Stomach (tissue), 19 donors: ENCODE measurements at places on chromosomes 4 and X. TPM values are rescaled to one million over a fixed set of nuclear protein-coding genes. Genes with fewer than 3 reads are reported as not detected.

Gene XAGE1B
- not detected for total RNA-seq

DNA sequence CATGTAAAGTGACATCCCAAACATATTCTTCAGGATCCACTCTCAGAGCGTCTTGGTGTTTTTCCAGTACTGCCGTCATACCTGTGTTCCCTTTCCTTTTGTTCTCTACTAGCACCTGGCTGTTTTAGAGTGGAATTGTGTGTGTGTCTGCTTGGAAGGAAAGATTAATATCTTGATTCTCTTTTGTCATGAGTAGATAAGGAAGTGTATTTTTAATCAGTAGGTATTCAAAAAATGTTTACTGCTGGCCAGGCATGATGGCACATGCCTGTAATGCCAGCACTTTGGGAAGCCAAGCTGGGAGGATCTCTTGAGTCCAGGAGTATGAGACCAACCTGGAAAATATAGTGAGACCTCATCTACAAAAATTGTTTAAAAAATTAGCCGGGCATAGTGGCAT is 198.8 kb downstream of the CBR4 start:
- DNase-seq, result peak; percentile 37

GRCh38 chr4:126564283-126564854 is 1068.4 kb upstream of the INTU start:
- no peak for DNase-seq

GRCh38 chr4:69708211-69708610 is 52.2 kb downstream of the SULT1B1 start:
- no peak for DNase-seq

DNA sequence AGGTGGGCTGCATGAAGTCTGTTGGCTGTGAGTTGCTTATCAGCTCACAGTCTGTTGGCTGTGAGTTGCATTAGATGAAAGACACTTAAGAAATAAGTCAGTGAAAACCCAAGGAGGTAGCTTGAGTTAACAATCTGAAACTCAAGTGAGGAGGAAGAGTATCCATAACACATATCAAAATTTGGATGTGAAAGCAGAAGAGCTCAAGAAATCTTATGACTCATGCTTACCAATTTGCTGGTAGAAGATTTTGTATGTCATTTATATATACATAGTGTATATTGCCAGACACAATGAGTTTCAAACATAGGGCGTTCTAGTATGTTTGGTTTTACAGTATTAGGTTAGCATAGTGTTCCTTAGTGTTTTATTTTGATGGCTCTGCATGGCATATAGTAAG is 107.4 kb downstream of the DDIT4L start:
- no peak for DNase-seq

DNA sequence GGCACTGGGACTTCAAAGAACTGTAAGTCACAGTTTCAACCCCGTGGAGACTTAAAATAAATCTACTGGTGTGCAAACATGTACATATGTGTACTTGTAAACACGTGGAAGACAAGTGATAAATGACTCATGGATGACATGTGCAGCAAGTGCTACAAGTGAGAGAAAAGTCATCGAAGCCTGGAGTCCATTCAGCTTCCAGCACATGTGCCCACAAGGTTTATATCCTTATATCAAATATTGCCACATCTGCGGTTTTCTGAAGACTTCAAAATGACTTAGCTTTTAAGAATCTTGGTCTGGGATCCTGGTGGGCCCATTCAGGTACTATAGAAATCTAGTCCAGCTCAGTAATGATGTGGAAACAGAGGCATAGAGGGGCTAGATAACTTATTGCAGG is 33.0 kb upstream of the TTC29 start:
- no peak for DNase-seq

Gene ARHGAP4
- total RNA-seq, result 45.2 TPM

- DNase-seq, result no peak
Observed at GRCh38 chrX:148872161-148872535, 371.7 kb downstream of the AFF2 start.

DNA sequence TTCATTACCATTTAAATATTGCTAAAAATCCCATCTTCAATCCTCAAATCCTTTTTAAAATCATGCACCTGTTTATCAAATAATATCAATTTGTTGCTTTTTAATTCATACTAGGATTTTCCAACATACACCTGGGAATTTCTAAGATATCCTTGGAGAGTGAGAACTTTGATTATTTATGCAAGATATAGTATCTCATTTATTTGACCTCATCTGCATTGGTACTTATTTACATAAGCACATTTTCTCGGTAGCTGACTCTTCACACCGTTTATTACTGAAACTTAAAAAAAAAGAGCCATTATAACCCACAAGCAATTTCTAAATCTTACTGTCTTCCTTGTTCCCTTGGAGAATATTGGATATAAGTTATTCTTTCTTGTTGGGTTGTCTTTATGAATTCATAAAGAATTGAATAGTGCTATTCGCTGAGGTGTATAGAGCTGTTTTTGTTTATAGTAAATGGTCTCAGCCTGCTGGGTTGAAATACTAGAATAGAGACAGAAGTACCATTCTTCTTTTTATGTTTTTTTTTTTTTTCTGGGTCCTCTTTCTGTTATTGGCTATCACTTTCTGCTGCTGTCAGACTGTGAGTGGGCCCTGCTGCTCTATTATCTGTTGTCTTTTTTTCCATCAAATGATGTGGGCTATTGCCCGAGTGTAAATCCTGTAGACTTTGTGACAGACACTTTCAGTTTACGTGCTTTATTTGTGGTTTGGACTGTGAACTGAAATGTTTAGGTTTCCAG is 2.9 kb downstream of the UGT8 start:
- DNase-seq, result no peak

GRCh38 chr4:140047017-140047640 is 106.9 kb downstream of the MAML3 start:
- DNase-seq, result peak; percentile 43

DNA sequence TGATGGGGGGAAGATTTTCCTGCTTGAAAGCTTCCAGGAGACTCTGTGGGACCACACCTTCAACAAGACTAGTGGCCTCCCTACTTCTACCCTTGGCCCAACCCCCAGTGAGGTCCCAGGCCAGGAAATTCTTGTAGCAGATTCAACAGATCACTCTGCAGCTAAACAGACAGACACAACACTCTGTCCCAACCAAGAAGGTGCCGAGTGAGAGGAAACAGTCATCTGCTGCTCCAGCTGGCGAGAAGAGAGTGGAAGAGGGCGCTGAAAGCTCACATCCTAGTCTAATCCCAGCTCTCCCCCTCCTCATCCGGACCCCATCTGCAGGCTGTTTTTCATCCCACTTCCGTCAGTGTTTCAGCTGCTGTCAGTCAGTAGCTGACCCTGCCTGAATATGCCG is 63.4 kb downstream of the CHRDL1 start:
- DNase-seq, result peak; percentile 11

GRCh38 chr4:81326581-81326980 is 111.6 kb upstream of the PRKG2 start:
- no peak for DNase-seq

DNA sequence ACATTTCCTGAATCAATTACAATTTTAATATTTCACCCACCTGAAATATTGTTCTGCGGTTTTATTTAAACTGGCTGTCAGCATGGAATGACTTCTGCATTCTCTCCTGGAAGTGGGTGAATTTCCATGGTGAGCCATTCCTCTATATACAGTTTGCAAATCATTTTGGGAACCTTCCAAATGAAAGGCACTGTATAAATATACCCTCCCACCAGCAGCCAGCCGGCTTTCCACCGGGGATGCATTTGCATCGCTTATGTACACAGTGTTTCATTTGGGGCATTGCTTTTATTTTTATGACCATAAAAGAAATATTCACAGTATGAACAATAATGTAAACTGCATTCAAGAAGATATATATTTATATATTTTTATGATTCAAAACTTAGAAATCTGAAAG is 4.7 kb upstream of the IL1RAPL1 start:
- peak; percentile 5 for DNase-seq

DNA sequence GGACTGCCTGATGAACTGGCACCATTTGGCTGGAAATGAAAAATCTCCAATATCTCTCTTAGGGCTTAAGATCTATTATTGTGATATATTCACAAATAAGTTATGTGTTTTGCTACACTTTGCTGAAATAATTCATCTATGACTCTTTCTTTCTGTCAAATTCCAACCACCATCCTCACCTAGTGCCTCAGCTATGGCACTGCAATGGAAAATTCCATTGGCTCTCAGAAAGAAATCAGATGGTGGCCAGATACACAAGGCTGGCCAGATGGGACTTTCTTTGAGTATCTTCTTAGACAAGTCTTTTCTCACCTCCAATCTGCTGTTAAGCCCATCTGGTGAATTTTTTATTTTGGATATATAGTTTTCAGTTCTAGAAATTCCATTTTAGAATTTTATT is 28.0 kb downstream of the NAT8L start:
- DNase-seq, result no peak

Gene FREM3
- total RNA-seq, result not detected

- DNase-seq, result no peak
Observed at GRCh38 chrX:14050709-14051108, 21.0 kb upstream of the GEMIN8 start.

GRCh38 chrX:43973249-43974099 is at the start of gene NDP:
NDP (minus strand) TSS chrX:43973390; CDS start chrX:43958645, 14,745 bp downstream.
- DNase-seq, result no peak

DNA sequence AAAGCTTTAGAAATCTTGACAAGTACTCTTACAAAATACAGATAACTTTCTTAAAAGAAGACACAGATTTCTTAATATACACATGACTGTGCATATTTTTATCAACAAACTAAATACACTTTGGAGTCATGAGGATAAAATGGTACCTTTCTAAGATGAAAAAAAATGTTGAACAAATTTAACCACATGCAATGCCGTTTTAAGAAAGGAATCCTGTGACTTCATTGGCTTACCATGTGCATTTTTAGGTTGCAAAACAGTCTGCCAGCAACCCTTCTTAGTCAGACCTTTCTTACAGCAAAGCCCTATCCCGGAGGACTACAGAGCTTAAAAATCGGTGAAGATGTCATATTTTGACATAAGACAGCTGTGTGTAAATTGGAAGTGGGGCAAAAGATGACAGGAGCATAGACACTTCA is 51.7 kb downstream of the GASK1B start:
- DNase-seq, result peak; percentile 87

DNA sequence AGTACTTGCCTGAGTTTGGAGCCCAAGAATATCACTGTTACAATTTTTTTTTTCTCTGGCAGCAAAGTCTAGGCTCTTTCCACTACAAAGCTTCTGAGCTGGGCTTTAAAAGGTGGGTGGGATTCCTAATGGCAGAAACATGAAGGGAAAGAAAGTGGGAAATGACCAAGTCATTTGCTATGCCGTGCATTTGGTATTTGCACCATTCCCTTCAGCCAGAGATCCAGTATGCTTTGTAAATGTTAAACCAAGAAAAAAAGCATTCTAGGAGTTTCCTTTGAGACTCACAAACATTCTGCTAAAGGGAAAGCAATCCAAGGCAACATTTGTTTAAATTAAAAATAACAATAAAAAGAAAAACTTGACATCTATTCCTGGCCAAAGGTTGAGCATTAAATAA is 451.2 kb downstream of the RAB28 start:
- peak; percentile 26 for DNase-seq

DNA sequence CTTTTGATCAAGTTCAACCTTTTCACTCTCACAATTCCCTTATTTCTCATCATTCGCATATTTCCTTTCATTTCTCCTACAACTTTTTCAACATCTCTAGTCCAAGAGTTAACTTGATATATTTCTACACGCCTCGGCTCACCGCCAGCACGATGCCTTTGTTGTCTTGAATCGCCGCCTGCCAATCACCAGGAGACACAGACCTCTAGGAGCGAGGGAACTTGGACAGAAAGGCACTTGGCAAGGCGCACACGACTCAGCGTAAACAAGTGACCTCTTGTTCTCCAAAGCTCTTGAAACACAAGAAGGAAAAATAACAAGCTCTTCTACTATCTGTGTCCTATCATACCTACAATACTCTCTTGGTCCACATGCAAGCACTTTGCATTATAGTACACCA is 27.1 kb upstream of the RBMX start:
- no peak for DNase-seq

- DNase-seq, result no peak
Observed at GRCh38 chr4:168893807-168894206, 116.2 kb downstream of the CBR4 start.

GRCh38 chr4:152708361-152708760 is 28.6 kb upstream of the TMEM154 start:
- DNase-seq, result no peak

- DNase-seq, result no peak
Observed at GRCh38 chrX:148311544-148311943, 188.9 kb upstream of the AFF2 start.

- no peak for DNase-seq
Observed at GRCh38 chrX:40579900-40580536, 752 bp upstream of the ATP6AP2 start.

GRCh38 chr4:127624173-127624572 is 8.6 kb upstream of the INTU start:
- DNase-seq, result no peak

Gene RAB41
- not detected for total RNA-seq

- DNase-seq, result no peak
Observed at GRCh38 chr4:68410643-68411042, 36.6 kb upstream of the TMPRSS11E start.

- DNase-seq, result peak; percentile 55
Observed at GRCh38 chrX:119757979-119758730, at the start of gene SOWAHD. SOWAHD (plus strand) TSS chrX:119758588; CDS start chrX:119758668, 80 bp downstream.

Gene MMRN1
- total RNA-seq, result 59.5 TPM

Gene CTAG2
- total RNA-seq, result not detected

Gene SMIM10
- total RNA-seq, result not detected

DNA sequence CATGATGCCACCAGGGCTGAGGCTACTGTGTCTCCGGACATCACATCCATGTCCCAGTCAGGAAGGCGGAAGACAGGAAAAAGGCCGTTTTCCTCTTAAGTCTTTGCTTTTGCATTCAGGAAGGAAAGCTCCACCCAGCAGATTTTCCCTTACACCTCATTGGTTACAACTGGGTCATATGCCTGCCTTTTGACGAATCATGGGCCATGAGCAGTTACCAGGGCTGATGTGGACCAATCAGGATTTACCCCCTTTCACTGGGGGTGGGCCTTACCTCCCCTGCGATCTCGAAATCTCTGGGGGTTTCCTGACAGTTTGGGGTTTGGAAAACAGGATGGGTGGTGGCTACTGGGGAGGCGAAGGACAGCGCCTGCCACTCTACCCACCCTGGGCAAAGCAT is 52.5 kb upstream of the GRPEL1 start:
- no peak for DNase-seq
